ENCODE measurements at places on chromosomes 3 and 15.
A peak's percentile ranks its signal among the peaks of the same experiment; 100 is the strongest.

DNA sequence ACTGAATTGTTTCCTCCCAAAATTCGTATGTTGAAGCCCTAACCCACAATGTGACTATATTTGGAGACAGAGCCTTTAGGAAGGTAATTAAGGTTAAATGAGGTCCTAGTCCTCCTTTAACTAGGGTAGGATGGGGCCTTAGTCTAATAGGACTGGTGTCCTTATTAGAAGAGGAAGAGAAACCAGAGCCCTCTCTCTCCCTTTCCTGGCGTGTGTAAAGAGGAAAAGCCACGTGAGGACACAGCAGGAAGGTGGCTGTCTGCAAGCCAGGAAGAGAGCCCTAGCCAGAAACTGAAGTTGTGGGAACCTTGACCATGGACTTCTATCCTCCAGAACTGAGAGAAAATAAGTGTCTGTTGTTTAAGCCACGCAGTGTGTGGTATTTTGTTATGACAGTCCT, 94.3 kb downstream of the OXNAD1 start:
- DNase-seq, result no peak

DNA sequence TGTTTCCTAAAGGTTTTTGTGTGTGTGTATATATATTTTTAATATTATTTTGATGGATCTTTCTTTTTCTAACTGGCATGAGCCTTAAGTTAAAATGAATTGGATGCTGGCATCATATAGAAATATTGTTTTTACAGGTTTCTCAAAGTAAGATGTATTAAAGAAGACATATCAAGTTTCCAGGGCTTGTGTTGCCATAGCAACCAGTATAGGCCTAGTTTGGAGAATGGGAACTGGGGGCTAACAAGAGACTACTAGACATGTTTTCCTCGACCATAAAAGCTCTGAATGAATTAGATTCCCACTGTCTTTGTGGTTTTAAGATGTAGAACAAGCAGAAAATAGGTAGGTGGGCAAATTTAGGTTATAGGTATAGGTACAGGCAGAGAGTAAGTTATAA, 771.4 kb downstream of the TUSC7 start:
- DNase-seq, result no peak

DNA sequence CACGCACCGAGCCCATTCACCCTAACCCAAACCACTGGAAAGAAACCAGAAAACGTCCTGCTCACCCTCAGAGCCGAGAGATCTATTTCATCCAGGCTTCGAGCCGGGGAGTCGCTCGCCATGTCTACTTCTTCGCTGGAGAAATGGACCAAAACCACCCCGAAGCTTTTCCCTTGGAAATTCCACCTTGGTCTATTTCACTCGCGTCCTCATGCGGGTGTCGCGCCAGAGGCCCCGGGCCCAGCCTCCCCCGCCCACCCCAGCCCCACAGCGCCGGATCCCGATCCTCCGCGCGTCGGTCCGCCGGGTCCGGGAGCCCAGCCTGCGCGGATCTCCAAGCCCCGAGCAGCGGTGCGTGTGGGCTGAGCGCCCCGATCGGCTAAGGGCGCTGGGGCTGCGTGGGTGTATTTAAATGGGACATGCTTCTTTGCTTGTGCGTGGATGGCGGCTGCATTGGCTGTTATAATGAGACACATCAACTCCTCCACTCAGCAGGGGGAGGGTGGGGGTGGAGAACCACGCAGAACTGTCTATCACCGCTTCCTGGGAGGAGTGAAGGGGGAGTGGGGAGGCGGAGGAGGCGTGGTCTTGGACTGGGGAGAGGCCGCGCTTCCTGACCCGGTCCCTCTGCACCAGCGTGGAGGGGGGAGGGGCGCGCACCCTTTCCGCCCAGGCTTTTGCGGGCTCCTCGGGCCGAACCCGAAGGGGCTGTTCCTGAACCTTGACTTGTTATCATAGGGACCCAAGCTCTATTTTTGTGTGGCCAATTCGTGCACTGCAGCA, at the start of gene TNIK:
Gene TNIK (minus strand): TSS at position 464 of the 783 bp plus-strand sequence. CDS start 342 bp downstream, at position 122.
- peak; percentile 93 for DNase-seq

DNA sequence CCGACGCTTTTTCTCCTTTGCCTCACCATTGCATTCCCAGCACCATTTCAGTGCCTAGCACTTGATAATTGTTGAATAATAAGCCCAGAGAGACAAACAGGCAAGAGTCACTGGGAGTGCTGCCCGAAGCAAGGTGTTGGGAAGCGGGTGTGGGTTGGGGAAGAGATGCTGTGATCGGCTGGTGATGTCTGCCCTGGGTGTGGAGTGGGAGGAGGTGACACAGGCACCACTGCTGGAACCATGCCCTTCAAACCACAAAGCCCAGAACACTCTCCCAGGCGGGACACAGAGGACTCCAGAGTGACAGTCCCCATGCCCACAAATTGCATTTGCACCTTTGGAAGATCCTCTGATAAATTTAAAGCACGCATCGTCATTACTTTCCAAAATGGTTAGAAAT, 148.2 kb downstream of the CHSY1 start:
- no peak for DNase-seq

DNA sequence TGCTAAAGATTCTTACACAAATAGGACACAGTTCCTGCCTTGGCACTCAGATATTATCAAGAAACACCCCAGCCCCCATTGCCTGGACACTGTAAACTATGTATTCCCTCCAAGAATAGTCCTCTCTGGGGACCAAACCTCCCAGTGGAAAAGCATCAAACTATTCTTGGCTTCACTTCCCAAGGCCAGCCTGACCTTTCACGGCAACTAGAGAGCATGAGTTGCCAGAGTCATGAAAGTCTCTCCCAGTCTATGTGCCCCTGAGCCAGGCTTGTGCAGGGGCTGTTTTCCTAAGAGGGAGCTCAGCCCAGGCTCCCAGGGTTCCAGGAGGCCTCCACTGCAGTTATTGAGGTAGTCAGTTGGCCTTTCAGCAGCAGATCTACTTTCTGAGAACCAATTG, 251.9 kb upstream of the TGFBR2 start:
- no peak for DNase-seq

GRCh38 chr3:22269831-22270230, 518.8 kb upstream of the ZNF385D start:
- DNase-seq, result peak; percentile 68

GRCh38 chr15:90618330-90619125, 88.8 kb downstream of the CRTC3 start:
- DNase-seq, result no peak

DNA sequence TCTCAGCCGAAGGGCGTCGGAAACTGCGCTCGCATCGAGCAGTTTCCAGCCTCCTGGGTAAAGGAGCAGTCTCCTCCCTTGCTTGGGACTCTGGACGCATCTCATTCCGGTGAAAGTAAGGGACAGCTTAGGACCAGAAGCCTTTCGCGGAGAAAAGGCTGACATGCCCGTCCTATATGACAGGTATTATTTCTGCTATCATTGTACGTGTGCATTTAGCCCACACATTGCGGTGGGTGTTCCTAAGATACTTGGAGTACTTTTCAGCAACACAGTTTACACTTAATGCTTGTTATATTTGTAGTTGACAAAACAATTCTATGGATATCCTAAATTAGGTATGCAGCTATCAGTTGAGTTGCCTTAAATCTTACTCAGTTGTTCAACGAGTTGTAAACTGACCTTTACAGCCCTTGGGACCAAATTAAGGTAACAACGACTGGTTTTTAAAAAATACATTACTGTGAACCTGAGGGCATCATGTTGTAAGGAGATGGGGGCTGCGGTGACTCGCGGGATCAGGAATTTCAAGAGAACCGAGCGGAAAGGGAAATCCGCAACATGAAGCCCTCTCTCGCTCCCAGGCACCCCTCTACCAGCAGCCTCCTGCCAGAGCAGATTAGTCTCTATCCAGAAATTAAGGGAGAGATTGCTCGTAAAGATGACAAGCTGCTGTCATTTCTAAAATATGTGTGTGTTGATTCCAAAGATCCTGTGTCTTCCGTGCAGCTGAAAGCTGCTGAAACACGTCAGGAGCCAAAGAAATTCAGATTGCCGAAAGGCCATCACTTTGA, 632 bp upstream of the COPS2 start:
- DNase-seq, result no peak

DNA sequence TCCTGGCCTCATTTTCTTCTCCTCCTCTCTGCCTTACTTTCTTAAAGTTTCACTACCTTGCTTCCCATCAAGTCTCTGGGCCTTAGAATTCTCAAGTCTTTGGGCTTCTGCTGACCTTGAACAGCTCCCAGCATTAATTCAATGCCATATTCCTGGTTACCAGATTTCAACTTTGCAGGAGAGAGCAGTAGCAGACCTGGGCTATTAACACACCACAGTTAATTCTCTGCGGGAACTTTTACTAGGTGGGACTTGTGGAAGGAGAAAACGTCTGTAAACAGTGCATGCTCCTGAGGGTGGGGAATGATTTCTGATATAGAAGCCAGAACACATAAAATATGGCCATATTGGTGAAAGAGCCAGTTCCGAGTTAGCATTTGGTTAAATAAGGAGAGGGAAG, 214.6 kb downstream of the MEIS2 start:
- no peak for DNase-seq

DNA sequence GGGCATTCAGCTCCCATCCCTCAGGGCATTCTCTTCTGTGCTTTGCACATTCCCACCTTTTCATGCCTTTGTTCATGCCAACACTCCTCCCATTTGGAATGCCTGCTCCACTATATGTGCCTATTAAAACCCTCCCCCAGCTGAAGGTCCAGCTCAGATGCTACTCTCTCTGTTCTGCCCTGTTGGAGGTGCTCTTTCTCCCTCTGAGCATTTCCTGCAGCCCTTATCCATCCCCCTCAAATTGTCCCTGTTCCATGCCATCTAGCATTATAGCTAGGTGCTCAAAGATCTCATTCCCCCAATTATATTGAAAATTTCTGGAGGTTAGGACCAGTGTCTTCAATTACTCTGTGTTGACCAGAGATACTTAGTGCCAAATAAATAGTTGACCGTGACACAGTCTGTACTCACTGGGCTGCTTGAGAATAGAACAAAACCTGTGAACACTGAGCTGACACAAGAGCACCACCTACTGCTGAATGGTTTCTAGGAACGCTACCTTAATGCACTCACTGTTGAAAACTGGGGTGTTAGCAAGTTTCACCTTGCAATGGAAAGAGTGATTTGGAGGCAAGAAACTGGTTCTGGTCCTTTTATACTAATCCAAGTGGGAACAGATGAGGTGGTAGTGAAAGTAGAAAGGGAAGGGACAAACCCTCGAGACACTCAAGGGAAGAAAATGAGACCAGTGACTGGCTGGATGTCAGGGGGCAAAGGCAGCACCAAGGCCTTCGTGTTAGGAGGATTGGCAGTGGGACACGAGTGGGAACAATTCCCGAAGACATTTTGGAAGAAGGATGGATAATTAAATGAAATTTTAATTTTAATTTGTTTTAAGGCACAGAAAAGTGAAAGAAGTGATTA, 289.8 kb upstream of the ROPN1 start:
- no peak for DNase-seq

DNA sequence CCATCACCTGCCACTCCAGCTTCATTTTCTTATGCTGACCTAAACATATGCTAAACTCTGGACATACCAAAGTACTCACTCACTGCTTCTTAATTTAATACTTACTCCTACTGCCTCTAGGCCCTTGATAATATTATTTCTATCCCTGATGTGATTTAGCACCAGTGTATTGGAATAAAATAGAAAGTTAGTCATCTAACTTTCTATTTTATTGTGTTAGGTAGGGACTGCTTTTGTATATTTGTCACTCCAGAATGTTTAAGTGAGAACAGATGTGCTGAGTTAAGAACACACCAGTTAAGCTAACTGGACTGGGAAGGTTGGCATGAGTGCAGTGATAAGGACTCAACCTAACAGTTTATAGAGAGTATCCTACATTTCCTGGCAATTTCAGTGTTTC, 6.5 kb upstream of the CLDN16 start:
- no peak for DNase-seq

DNA sequence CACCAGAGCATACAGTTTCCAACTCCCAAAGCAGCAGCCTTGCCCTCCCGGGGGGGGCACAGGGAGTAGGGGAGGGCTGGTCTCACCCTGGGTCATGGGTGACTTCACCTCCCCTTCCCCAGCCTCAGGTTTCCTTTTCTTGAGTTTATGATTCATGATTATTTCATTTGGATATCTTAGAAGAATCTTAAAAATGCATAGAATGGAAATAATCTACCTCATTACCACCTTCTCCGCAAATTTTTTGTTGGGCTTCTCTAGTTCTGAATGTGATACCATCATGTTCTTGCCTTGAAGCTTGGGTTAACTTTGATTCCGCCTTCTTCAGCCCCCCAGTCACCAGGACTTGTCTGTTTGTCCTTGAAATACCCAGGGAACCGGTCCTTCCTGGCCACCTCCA, 148.8 kb upstream of the ROPN1 start:
- no peak for DNase-seq

- DNase-seq, result peak; percentile 59
Observed at GRCh38 chr15:99921101-99921500, 187.9 kb upstream of the LYSMD4 start.

DNA sequence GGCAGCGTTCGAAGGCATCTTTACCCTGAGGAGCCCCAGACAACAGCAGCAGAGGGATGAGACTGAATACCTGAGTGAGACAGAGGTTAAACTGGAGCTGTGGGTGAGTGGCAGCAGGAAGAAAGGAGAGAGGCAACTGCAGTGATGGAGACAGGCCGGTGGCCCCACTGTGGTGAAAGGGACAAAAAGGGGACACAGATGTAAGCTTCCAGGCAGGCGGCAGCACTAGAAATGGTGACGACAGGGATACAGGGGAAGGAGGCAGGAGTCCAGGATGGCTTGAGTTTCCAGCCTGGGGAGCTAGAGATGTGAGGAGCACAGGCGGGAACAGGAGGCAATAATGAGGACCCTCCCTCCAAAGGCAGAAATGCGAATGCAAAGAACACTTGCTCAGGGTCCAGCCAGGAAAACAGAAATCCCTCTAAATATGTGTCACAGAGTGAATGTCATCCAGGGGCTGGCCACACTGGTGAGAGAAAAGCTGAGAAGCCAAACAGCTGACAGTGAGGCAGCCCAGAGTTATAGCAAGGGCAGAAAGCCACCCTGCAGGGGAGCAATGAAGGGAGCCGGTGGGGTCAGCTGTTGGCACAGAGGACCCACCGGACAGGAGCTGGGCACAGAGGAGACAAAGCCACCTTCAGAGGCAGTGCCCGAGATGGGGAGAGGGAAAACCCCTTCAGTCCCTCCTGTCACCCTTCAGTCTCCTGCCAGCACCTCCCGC, 70.1 kb downstream of the TBC1D2B start:
- DNase-seq, result no peak

GRCh38 chr3:4425707-4426106, 41.4 kb downstream of the SUMF1 start:
- no peak for DNase-seq

Measured in left hindlimb (tissue), 1 donor.